Stimulated activated CD8-positive, alpha-beta memory T cell treated with anti-CD3 and anti-CD28 coated beads, Interleukin-7, amount 100 ng/mL, for 1 hour (primary cell): ENCODE measurements at places on chromosomes 12 and 14.

DNA sequence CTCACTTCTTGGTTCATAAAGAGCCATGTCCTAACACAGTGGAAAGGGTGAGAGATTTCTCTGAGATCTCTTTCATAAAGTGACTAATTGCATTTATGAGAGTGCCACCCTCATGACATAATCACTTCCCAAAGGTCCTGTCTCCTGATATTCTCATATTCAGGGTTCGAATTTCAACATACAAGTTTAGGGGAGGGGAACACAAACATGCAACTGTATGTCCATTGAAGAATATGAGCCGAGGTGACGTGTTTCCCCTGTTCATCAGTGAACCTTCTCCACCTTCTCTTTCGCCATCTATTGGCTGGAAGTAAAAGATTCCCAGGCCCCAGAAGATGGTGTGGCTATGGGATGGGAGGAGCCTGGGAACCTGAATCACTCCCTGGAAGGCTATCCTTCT, 354.2 kb upstream of the ATP2B1 start:
- DNase-seq = no peak

DNA sequence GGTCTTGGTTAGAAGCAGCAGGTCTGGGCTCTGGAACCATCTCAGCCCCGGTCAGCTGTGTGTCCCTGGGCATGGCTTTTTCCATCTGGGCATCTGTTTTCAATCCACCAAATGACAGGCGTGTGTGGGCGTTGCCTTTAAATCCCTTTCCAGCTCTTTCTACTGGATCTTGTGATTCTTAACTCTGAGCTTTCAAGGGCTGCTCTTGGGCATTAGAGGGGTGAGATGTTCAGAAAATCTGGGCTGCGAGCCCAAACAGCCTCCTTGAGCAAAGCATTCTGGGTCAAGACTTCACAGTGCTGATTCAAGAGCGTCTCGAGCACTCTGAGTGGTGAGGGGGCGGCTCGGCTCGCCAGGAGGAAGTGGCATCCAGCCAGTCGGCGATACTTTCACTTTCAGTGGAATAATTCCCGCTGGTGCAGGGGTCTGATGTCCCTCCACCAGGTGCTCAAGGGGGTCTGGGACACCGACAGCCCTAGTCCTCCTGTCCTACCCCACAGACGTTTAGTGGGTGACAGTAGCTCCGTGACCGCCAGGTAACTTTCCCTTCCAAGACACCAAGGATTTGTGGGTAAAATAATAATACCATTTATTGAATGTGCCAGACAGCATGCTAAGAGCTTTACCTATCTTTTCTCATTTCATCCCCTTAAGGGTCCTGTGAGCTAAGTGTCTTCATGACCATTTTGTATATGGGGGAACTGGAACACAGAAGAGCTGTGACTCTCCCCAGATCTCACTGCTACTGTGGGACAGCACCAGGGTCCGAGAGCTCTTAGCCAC, 114.0 kb downstream of the PLXNC1 start:
- DNase-seq = peak; percentile 53

DNA sequence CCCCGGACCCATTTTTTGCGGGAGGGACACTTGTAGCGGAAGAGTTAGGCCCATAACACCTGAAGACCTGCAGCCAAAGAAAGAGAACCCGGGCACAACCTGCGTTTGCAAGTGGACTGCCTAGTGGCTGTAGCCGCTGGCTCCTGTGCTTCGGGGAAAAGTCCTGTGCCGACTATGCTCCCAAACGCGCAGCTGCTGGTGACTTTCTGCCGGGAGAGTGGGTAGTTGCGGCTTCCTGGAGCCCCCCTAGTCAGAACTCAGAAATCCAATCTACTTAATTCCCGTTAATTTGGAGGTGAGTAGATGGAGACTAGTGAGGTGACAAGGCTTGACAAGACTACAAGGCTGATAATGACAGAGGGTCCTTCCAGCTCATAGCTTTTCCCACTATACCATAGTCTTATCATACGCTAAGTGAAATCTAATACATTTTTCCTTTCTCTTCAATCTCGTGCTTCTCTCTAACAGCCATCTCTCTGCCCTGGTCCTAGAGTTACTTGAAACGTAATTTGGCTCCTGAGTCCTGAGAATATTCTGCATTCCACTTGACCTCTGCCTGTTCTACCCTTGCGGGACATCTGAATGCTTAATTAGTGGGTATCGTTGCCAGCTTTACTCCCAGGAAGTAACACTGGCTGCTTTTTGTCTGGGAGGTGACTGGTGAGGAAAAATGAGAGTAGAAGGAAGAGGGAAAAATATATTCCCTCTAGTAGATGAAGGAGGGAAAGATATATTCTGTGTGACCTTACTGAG, 556 bp downstream of the MTHFD1 start:
- no peak for DNase-seq

GRCh38 chr12:102642199-102642598, 161.8 kb upstream of the IGF1 start:
- DNase-seq = no peak

DNA sequence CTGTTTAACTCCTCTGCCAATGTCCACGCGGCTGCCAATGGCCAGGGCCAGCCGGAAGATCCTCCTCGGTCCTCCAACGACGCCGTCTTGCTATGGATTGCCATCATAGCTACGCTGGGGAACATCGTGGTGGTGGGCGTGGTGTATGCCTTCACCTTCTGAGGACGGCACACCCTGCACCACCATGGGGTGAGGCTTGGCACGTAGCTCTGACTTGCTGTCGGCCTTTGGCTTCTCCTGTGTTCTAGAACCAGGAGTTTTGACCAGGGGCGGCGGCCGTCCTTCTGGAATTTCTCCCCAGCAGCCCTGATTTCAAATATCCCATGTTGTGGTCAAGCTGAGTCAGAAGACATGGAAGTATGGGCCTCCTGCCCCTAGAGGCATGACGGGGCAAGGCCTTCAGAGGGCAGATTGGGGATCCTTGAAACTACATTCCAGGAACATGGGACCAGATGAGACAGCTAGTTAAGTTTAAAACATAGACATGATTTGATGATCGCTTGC, 47.5 kb downstream of the C14orf132 start:
- DNase-seq = no peak

DNA sequence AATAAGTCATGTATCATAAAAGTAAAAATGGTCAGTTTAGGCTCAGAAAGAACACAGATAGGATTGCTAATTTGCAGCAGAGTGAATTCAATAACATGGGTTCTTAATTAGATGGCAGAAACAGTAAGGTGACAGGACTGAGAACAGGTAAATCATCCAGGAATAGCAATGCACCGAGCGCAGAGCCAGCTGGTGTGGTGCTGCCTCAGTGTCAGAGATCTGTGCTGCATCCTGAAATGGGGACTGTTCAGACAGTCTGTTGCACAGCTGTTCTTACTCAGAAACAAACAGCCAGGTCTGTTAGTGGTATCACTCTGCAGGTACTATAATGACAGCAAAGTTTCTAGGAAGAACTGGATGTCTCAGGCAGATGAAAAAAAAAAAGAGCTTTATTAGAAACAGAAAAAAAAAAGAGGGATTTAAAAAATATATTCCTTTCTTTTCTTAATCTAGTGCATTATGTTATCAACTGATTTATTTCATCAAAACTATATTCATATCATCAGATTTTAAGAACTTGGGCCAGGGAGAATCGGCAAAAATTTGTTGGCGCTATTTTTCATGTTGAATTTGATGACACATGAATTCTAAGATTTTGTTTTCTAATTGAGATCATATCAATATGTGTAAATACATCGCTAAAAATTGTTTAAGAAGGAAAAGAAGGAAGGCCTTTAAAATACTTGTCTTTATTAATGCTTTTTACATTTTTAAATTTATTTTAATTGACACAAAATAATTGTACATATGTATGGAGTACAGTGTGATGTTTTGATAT, 501.8 kb downstream of the PRKD1 start:
- DNase-seq = no peak

- no peak for DNase-seq
Observed at GRCh38 chr14:59161561-59162175, 26.8 kb upstream of the DAAM1 start.

DNA sequence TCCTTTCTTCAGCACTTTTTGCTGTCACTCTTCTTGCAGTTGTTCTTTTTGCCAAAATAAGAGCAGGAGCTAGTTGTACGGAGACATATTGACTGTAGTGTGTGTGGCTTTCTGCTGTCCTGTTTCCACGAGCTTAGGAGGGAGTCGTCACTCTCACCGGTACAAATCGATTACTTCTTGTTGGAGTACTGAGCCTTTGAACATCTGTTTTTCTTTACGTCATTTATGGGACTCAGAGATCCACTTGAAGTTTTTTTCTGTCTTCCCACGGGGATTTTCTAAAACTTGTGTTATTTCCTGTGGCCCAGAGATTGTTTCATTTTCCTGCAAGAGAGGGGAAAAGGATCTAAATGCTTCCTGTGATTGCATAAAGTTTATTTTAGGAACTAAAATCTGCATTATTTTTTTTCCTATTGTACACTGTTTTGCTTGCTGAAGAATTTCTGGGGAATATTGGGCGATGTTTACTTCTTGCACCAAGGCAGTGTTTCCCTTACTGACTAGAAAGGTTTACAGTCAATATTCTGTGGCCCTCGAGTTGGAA, 199.8 kb upstream of the ARHGAP5 start:
- DNase-seq = no peak

DNA sequence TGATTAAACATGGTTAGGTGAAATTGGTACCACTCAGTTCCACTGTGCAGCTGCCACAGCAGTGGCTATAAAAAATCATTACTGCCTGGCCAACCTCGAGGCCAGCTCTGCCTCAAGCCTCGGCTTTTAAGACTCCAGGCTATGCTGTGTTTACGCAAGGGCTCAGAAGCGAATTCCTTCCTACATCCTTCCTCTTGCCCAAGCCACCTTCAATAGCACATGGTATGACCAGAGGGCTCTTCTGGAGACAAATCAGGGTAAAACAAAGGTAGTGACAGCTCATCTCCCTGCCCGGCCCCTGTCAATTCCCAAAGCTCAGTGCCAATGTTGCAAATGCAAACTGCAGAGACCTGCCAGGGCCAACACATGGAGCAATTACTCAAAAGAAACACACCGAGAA, 31.9 kb downstream of the NUAK1 start:
- no peak for DNase-seq

DNA sequence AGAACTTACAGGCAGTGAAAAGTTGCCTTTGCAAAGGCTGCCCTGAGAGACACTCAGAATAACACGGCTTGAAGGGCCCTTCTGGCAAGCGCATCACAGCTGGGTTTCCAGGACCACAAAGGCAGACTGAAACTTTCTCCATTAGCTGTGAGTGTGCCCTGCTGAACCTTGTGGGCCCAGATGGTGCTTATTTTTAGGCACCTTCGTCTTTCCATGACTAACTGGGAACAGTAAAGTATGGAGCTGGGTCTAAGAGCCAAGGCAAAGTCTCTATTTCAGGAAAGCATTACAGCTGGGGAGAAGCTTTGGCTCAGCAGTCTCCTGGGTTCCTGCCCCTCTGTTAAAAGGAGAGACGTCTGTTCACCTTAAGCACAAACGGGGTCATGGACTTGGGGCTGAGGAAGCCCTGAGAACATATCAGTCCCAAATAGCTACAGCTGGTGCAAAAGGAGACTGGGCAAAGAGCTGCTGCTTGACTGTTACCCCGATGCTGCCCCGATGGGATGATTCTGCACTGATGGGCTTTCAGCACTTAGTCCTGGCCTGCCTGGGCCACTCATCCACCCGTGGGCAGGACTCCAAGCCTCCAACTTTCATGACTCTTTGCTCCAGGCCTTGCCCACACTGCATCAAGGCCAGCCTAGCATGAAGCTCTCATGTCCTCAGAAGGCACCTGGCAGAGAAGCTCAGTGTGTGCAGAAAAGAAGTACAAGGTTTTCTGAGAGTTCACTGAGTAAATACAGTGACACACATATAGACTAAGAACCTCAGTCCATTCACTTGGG, 248.3 kb downstream of the PHLDA1 start:
- no peak for DNase-seq

DNA sequence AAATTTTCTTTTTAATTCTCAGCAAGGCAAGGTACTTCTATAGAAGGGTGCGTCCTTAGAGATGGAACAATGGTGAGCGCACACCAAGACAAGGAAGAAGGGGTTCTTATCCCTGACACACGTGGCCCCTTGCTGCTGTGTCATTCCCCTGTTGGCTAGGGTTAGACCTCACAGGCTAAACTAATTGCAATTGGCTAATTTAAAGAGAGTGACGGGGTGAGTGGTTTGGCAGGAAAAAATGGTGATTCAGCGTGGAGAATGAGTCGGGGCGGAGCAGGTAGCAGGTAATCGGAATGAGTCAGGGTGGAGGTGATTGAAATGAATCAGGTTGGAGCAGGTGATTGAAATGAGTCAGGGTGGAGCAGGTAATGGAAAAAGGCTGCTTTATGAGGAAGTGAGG, 36.3 kb upstream of the HECTD1 start:
- DNase-seq = no peak

- DNase-seq = no peak
Observed at GRCh38 chr14:85528897-85529631, 880 bp upstream of the FLRT2 start.

DNA sequence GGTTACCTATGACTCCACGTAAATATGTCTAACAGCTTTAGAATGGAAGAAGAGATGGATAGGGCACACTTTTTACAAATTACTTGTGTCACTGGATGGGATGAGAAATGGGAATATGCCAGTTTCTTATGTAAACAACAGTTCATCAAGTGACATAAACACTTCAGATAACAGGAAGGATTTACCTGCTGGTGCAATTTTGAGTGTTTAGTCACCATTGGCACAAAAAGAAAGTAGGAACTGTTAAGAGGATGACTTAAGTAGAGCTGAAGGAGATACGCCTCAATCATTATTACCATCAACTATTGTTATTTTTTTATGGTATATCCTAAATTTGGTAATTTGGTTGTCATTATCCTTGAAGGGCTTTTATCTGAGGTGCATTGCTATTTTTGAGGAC, 83.2 kb downstream of the RMST start:
- no peak for DNase-seq

- DNase-seq = no peak
Observed at GRCh38 chr12:58247633-58248032, 306.3 kb downstream of the ATP23 start.

DNA sequence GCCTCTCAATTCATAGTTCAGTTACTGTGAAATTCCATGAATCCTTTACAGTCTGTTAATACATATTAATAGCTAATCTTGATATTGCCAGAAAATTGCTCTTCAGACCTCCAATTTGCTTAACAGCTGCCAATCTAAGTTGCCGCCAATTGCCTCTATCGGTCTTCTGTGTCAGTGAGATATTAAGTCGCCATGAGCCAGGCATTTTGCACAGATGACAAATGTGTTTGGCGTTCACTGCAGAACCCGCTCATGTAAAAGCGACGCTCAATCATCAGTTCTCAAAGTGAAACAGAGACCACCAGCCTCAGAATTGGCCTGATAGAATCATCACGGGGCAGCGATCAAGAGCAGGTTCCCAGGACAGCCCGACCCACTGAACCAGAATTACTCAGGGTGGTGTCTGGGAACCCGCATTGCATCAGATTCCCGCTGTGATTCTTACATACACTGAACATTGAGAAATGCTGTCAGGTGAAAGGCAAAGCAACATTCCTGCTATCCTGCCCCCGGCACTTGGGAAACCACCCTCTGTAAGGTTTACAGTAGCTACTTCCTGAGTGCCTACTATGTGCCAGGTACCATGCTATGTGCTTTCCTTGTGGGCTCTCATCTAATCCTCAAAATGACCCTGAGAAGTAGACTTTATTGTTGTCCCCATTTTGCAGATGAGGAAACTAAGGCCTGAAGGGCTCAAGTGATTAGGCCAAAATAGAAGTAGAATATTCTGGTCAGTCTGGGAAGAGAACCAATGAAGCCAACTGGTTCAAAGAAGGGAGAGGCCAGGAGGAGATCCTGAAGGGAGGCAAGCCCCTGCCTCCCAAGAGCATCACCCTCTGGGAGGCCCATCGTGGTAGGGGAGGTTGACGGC, 216.4 kb downstream of the SLC41A2 start:
- DNase-seq = no peak

GRCh38 chr12:132020292-132020691, 70.5 kb downstream of the EP400 start:
- DNase-seq = no peak

- DNase-seq = peak; percentile 26
Observed at GRCh38 chr12:106753526-106753925, 21.0 kb upstream of the RIC8B start.
